ENCODE measurements at places on chromosomes 3 and 15. TPM values are rescaled to one million over a fixed set of nuclear protein-coding genes. Genes with fewer than 3 reads are reported as not detected.

The AGBL1 gene
- 0.34 TPM for total RNA-seq

The SLC24A5 gene
- total RNA-seq = not detected

The HEXA gene
- 107 TPM for total RNA-seq

- DNase-seq = no peak
Measured at GRCh38 chr3:34858067-34858660, 781.2 kb upstream of the ARPP21 start.

DNA sequence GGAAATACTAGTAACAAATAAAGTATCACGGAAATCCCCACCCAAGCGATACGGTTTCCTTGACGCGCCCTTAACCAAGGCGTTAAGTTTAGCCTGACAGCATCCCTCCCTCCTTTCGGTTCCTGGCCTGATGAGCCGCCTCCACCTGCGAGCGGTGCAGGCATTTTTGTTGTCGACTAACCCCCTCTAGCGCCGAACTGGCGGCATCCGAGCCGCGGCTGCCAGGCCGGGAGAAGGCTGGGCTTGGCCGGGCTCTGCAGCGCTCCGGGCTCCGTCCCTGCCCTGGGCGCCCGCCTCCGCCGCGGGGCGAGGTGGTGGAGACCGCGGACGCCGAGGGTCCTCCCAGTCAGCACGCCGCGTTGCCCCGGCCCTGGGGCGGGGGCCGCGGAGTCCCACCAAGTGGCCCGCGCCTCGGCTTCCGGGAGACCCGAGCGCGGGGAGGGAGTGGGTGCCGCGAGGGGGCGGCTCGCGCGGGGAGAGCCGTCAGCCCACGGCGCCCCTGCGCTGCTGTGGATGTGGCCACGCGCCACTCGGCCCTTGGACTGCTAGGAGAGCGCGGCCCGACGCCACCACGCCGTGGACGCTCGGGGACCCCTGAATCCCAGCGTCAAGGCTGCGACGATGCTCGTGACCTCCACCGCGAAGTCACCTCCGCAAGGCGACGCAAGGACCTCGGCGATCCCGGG lies 1.1 kb upstream of the EPHA6 start:
- peak; percentile 65 for DNase-seq

GRCh38 chr15:31302778-31303725 lies 23.6 kb upstream of the KLF13 start:
- DNase-seq = peak; percentile 54

- DNase-seq = no peak
Measured at GRCh38 chr15:94691169-94691568, 459.8 kb downstream of the MCTP2 start.

GRCh38 chr3:20747741-20748140 lies 561.7 kb upstream of the SGO1 start:
- DNase-seq = no peak

- DNase-seq = no peak
Measured at GRCh38 chr3:182626484-182627467, 166.5 kb upstream of the ATP11B start.

- no peak for DNase-seq
Measured at GRCh38 chr3:111249421-111249820, 177.8 kb downstream of the NECTIN3 start.

DNA sequence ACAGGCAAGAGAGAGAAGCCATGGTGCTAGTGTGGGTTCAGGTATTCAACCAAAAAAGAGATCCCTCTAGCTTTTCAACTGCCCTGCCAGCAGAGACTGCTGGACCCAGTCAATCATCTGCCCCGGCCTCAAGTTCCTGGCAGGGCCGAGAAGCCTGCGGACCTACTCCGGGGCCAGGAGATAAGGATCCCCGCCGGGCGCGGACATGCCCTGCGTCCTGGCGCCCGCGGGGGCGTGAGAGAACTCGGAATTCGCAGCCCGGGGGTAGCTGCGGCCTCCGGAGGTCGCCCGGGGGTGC lies 821 bp upstream of the MAGI1 start:
- peak; percentile 58 for DNase-seq

DNA sequence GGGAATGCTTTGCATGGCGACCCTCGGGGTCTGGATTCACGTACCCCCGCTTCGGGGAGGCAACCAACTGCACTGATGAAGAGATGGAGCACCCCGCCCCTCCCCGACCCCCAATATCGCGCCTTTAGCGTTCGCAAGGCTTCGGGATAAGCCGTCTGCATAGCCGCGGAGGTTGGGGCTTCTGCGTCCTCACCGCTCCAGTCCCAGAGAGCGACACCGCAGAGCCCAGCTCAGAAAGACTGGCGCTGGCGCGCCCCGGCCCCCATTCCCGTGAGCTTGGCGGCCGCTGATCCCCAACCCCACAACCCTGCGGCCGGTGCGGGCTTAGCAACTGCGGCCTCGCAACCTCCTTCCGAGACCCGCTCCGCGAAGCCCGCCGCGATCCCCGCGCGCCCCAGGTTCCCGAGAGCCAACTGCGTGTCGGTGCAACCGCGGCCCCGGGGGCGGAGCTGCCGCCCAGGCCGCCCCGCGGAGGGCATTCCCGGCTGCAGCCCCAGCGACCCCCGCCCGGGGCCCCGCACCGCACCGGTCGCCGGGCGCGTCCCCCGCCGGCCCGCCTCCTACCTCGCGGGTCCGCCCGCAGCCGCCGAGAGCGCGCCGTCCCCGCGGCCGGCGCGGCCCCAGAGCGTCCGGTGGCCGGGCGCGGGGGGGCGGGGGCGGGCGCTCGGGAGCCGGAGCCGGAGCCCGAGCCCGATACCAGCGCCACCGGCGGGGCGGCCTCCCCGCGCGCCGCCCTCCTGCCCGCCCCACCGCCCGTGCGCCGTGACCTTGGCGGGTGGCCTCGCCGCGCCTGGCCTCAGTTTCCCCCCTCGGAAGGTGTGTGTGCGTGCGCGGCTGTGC lies 79.5 kb downstream of the IQSEC1 start:
- peak; percentile 61 for DNase-seq
